ENCODE measurements at places on chromosomes 16 and 17.
A peak's percentile ranks its signal among the peaks of the same experiment; 100 is the strongest.

DNA sequence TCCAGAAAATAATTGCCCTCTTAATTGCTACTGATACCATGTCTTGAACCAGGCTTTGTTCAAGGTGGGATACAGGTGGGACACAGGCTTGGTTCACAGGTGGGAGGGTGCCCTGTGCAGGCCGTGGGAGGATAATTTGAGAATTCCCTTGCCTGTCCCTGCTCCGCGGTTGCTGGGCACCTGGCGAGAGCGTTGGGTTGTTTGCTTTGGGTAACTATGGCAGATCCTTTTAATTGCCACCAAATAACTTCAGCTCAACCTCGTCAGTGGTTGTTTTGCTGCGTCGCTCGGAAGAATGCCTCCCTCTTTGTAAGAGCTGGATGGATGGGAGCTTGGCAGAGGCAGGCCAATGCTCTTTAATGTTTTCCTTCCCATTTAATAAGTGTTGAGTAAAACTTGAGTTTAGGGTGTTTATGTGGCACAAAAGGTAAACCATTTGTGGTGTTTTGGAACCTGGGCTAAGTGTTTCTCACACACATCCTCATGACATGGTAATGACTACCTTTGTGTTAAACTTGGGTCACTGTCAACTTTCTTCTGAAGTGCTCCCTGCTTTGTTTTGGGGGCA is 202.5 kb downstream of the MSI2 start:
- DNase-seq, result no peak

DNA sequence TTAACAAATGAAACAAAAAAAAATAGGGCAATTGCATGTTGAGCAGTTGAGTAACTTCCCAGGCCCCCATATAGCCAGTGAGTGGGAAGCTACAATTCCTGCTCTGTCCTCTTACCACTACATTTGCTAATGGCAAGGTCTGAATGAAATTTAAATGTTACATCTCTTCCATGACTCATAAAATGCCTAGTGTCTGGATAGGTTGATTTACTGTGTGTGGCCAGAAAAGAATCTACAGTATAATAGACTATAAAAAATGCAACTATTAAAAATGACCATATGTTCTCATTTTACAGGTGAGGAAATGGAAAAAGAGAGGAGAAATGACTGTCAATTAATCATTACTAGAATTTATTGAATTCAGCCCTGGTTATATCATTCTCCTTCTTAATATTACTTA is 1199.3 kb downstream of the CDH11 start:
- no peak for DNase-seq

DNA sequence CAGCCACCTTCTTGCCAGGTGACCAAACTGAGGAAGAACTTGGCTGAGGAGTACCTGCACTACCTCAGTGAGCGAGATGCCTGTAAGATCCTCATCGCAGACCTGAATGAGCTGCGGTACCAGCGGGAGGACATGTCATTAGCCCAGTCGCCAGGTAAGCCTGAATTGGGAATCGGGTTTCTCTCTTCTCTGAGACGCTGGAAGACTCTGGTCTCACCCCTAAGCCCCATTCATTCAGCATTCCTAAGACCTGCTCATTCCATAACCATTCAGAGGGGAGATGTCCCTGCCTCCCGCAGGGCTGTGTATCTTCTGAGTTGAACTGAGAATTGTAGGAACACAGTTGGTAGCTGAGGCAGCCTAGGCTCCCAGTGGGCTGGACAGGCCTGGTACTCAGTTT is 17.0 kb upstream of the THAP11 start:
- DNase-seq, result no peak

DNA sequence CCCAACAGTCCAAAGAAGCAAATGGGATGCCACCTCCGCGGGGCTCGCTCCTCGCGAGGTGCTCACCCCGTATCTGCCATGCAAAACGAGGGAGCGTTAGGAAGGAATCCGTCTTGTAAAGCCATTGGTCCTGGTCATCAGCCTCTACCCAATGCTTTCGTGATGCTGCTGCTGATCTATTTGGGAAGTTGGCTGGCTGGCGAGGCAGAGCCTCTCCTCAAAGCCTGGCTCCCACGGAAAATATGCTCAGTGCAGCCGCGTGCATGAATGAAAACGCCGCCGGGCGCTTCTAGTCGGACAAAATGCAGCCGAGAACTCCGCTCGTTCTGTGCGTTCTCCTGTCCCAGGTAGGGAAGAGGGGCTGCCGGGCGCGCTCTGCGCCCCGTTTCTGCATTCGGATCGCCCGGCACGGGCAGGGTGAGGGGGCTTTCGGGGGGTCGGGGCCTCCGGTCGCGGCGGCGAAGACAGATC is at the start of gene CDH13:
TSS of gene CDH13 (plus strand) at position 179 of the 471 bp plus-strand sequence.
- peak; percentile 31 for DNase-seq

GRCh38 chr16:67184453-67184994 is 761 bp upstream of the MATCAP1 start:
- DNase-seq, result peak; percentile 23

- no peak for DNase-seq
Measured at GRCh38 chr16:3578610-3579551, 1.7 kb upstream of the NLRC3 start.
